ENCODE measurements at places on chromosomes 3 and 15.

DNA sequence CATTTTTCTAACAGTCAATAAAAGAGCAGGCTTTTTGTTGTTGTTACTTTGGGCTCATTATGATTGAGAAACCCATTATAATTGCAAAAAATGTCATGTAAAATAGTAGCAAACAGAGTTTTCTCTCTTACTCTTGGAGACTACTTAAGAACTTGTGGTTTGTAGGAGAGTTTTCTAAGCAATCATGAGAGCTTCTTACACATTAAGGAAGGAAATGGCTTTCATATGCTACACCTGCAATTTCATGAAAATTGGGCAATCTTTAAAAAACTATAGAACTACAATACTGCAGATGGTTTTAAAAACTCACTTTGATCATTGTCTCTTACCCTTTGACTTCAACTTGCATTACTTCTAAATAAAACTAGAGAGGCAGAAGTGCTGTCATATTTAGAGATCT lies 701.8 kb downstream of the ZPLD1 start:
- no peak for DNase-seq

DNA sequence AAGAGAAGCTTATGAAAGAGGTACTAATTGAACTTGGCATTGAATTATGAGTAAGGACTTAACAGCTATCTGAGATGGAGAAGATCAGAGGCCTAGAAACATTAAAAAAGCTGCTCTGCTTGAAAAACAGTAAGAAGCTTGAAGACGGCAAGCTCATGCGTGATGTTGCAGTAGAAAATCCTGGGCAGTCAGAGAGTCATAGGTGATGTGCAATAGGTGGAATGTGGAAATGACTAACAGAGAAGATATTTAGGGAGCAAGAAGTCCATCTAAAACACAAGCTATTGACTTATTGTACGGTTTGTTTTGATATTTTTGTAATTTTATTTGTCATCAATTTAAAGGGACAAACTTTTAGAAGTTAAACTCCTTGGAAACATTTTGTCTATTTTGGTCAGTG lies 1101.4 kb downstream of the ROBO2 start:
- no peak for DNase-seq

GRCh38 chr15:98428253-98428989 lies 219.9 kb upstream of the IGF1R start:
- DNase-seq: peak; percentile 60

DNA sequence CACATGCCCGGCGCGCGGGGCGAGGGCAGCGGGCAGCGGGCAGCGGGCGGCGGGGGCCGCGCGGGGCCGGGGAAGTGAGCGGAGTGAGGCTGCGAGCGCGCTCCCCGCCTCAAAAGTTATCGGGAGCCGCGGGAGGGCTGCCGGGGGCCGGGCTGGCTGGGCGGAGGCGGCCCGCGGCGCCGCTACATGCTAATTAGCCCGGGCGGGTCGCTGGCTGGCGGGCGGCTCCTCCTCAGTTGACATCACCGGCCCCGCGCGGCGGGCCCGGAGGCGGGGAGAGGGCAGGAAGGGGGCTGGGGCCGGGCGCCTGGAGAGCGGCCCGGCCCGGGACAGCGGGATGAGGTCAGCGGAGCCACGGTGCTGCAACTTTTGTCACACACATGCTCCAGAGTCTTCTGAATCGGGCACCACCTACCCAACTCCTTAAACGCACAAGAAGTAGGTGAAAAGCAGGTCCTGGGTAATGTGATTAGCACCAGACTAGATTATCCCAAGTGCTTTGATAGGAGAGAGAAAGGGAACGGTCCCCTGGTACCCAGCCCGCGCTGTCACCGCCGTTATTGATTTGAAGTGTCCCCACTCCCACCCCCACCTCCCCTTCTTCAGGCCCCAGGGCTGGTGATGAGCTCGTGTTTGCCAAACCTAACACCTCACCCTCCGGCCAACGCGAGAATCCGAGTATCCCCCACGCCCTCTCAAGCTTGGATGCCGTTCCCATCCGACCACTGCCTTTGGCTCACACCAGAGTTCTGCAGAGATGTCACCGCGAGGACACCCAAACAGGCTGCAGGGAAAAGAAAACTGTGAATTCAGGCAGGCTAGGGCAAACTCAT lies at the start of gene HEG1:
Gene HEG1 (minus strand): TSS at position 85 of the 833 bp plus-strand sequence. CDS start 107 bp downstream, outside the sequence.
- DNase-seq: peak; percentile 36

GRCh38 chr15:68921926-68922325 lies 8.4 kb upstream of the SPESP1 start:
- no peak for DNase-seq

DNA sequence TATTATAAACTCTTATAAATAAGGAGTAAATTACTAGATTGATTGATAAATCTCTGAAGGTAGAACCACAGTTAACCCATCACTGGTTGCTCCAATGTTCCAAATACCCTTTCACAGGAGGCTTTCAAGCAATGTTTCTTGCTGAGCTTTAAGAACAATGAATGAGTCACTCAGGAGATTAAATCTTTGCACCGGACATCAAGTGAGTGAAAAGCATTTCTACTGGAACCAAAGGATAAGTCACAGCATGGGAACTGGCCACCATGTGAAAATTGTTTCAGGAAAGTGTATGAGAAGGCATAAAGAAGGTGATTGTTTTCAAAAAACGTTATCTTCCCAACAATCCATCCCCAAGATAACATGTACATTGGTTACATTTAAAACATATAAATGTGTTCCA lies 90.6 kb downstream of the CNTN3 start:
- DNase-seq: no peak

- DNase-seq: no peak
Observed at GRCh38 chr15:21261965-21262850, 178.1 kb downstream of the POTEB3 start.

GRCh38 chr3:108124337-108125152 lies 33.7 kb upstream of the CD47 start:
- no peak for DNase-seq

GRCh38 chr3:138937690-138938055 lies 9.3 kb downstream of the FOXL2 start:
- DNase-seq: no peak

GRCh38 chr3:160649596-160649995 lies 27.4 kb upstream of the ARL14 start:
- no peak for DNase-seq

- DNase-seq: no peak
Observed at GRCh38 chr3:40793730-40794129, 269.0 kb downstream of the ZNF621 start.

GRCh38 chr3:49859576-49860305 lies 3.4 kb upstream of the TRAIP start:
- no peak for DNase-seq

DNA sequence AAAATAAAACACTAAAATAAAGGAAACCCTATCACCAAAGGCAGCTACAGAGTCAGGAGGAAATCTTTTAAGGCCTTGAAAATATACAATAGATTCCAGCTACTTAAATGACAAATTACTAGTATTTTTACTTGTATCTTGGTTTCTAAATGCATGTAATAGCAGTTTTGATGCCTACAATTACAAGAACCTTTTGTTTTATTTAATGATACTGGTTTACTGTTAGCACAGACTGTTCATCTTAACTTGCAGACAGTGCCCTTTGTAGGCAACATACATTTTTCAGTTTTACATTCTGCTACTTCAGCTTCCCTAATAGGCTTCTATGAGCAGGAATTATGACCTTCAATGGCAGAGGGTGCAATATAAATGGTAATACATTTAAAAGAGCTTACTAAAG lies 54.1 kb downstream of the ZNF280D start:
- no peak for DNase-seq

DNA sequence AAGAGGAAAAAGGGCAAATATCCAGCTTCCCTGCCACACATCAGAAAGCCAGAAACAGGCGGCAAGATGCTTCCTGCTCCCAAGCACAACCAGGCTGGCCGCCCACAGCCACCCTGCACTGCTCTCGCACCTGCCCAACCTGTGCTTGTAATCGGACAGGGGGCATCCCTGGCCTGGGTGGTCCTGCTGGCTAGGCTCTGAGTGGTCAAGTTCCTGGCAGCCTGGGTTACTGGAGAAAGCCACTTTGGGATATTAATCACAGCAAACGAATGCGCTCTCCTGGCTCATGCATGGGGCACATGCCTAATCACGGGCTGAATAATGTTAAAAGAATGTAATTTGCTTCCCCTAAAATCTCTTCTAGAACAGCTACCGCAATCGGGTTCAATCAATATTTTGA lies 442.4 kb downstream of the MCTP2 start:
- DNase-seq: no peak

DNA sequence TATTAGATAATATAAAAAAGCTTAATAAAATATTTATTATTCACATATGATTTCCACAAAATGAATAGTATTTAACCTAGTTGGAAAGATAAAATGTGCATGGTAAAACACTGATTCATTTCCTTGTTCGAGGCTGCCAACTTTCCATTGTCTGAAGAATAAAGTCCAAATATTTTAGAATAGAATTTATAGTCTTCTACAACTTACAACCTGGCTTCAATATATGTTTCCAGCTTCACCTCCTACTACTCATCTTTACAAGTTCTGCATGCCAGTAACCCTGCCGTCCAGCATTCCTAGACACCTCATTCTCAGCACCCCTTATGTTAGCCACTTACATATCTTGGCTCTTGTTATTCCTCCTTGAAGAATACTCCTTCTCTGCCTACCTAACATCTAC lies 244.5 kb downstream of the FGF12 start:
- no peak for DNase-seq

DNA sequence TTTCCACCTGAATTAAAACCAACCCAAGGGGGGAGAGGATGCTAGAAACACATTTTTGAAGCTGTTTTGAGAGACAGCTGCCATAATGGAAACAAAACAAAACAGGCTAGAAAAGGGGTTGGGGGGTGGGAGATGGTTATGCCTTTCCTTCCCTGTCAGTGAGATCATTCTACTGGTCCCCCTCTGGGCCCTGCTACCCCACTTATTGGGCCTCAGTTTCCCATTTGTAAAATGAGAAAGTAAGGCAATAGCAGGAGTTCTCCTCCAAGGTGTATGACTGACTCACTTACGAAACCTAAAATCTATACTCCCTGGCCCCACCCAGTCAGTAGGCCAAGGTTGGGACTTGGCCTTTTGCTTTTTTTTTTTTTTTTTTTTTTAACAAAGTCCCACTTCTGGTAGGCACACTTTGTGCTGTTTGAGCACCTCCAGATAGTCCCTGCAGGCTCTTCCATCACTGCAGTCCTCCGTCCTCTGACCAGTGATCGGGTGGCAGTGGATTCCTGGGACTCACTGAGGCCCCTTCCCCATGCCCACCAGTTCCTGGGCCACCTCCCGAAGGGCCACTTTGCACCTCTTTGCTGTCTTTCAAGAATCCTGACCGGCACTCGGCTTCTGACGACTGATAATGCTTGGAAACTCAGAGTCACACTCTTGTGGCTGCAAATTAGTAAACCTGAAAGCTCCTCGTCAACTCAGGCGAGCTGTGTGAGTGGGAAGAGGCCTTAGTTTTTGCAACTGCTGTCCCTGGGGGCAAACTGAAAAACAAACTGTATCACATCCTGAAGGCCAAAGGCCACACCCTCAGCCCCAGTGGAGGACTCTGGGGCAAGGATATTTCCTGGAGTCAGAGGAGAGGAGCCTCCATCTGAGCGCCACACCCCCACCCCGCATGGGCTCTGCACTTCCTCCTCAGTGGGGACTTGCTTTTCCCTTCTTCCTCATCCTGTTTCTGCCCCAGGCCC lies 6.7 kb upstream of the PSTPIP1 start:
- no peak for DNase-seq

GRCh38 chr3:111324645-111325044 lies 217.4 kb upstream of the CD96 start:
- DNase-seq: no peak

DNA sequence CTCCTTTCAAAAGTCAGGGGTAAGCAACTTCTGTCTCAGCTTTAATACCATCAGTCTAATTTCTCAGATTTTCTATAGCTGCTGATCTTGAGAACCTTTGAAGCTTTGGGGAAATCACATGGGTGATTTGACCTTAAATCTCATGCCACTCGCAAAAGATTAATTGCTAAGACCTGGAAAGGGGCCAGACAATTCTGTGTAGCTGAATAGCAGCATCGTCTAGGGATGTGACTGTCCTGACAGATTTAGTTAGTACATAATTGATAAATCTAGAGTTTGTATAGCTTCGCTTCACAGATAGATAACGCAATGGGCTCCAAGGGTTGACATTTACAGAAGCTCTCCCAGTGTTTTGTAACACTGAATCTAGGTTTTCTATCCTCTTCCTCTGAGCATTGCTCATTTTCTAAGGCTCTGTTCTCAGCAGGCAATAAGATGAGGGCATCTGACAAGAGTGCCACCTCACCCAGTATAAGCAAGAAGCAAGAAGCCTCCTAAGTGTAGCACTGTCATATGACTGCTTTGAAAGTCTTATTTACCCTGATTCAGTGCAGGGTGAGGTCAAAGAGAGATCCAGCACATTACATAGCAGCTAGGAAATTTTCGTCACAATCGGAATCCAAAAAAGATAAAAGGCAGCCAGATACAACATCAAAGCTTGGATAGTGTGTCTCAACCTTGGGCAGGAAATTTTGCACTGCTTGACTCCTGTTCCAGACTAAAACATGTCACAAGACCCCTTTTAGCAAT lies 47.7 kb upstream of the DUT start:
- no peak for DNase-seq

GRCh38 chr3:152638707-152639450 lies 196.1 kb upstream of the P2RY1 start:
- DNase-seq: no peak

DNA sequence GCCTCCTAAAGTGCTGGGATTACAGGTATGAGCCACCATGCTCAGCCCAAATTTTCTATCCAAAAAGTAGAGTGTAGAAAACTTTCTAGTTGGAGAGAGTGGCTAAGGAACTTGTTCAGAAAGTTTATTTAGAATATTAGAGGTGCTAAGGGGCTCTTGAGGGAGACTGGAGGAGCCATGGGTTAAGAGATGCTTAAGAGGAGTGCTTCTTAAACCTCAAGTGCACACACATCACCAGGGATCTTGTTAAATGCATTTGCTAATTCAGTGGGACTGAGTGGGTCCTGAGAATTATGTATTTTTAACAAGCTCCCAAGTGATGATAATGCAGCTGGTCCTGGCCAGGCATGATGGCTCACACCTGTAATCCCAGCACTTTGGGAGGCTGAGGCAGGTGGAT lies 29.7 kb upstream of the SLMAP start:
- no peak for DNase-seq

GRCh38 chr3:154224366-154224765 lies 99.9 kb downstream of the DHX36 start:
- DNase-seq: no peak

- no peak for DNase-seq
Observed at GRCh38 chr3:66501483-66502244, 842 bp upstream of the LRIG1 start.

GRCh38 chr3:109963831-109964230 lies 626.5 kb upstream of the DPPA4 start:
- DNase-seq: no peak

GRCh38 chr3:126025862-126026261 lies 56.9 kb downstream of the ROPN1B start:
- DNase-seq: no peak

- no peak for DNase-seq
Observed at GRCh38 chr3:43217206-43217605, 69.1 kb upstream of the SNRK start.

GRCh38 chr3:189903562-189904250 lies 217.0 kb downstream of the P3H2 start:
- DNase-seq: no peak
